ENCODE measurements at places on chromosomes 6 and 20.

- no peak for DNase-seq
Observed at GRCh38 chr6:3001773-3002293, 2.1 kb downstream of the NQO2 start.

GRCh38 chr6:107931894-107932293 lies 26.1 kb downstream of the SEC63 start:
- no peak for DNase-seq

- no peak for DNase-seq
Observed at GRCh38 chr6:140773276-140773675, 1359.4 kb upstream of the GJE1 start.

GRCh38 chr20:20375862-20376261 lies 8.0 kb downstream of the INSM1 start:
- no peak for DNase-seq

DNA sequence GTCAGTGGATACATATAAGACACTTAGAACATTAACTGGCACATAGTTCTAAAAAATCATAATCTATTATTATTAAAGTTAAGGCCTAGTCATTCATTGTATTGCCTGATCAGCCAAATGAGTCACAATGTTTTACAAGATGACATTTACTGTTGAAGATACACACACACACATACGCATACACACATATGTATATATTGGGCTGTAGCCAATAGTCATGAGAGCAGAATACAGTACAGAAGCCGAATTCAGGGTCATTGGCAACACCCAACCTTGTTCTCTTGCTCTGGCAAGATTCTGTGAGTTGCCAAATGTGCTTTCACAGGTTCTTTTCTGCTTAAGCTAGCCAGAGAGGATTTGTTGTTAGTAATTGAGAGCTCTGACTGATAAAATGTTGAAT lies 922.8 kb upstream of the MAP3K7 start:
- no peak for DNase-seq

- no peak for DNase-seq
Observed at GRCh38 chr6:169824021-169824420, 72.6 kb downstream of the ERMARD start.

Data from activated CD4-positive, alpha-beta T cell treated with anti-CD3 and anti-CD28 coated beads, Interleukin-2, amount 50 U/mL, for 4 hours (primary cell).